ENCODE measurements at places on chromosomes 4 and X.

DNA sequence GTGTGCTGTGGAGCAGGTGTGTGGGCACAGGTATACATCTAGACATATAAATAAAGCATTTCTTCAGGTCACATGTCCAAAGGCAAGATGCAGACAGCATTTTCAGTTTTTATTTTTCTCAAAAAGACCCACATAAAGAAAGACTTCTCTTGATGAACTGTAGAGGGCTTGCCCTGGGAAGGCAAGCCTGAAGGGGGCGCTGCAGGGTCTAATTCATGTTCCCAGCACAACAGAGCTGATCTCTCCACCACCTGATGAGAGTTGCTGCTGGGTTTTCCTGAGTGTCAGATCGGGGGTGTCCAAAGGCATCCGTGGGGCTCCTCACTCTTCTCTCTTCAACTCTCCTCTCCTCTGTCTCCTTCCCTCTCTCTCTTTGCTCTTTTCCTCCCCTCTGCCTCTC lies 26.6 kb downstream of the ADRA2C start:
- DNase-seq: no peak

DNA sequence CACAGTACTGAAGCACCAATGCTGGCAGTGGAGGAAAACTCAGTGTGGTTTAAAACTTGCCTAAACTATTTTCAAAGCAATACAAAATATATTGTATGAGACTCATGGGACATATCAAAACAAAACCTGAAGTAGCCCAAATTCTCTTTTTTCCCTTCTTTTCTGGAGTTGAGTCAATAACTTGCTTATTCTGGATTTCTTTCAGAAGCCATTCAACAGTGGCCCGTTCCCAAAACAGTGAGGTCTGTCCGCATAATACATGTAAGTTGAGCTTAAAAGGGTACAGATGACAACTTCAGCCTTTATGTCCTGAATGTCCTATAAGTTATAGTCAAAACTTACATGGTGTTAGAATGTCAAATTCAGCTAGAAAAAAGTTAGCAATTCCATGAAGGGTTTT lies 100.8 kb downstream of the SHISA3 start:
- DNase-seq: no peak

- no peak for DNase-seq
Observed at GRCh38 chr4:176709417-176709816, 83.3 kb downstream of the VEGFC start.

GRCh38 chrX:153821066-153821465 lies 9.3 kb downstream of the PDZD4 start:
- DNase-seq: no peak

GRCh38 chrX:123263270-123263669 lies 79.2 kb downstream of the GRIA3 start:
- DNase-seq: no peak

GRCh38 chr4:33086331-33086925 lies 2366.3 kb downstream of the PCDH7 start:
- no peak for DNase-seq

- no peak for DNase-seq
Observed at GRCh38 chr4:25330905-25331808, 18.6 kb downstream of the ZCCHC4 start.

GRCh38 chr4:95526075-95526474 lies 22.7 kb downstream of the UNC5C start:
- no peak for DNase-seq

- DNase-seq: no peak
Observed at GRCh38 chr4:148893095-148893494, 450.9 kb upstream of the NR3C2 start.

GRCh38 chr4:183830438-183830985 lies 74.6 kb upstream of the STOX2 start:
- DNase-seq: no peak

GRCh38 chr4:163245044-163245728 lies 78.5 kb upstream of the NAF1 start:
- DNase-seq: no peak

- no peak for DNase-seq
Observed at GRCh38 chr4:186149872-186150271, 41.5 kb upstream of the CYP4V2 start.

DNA sequence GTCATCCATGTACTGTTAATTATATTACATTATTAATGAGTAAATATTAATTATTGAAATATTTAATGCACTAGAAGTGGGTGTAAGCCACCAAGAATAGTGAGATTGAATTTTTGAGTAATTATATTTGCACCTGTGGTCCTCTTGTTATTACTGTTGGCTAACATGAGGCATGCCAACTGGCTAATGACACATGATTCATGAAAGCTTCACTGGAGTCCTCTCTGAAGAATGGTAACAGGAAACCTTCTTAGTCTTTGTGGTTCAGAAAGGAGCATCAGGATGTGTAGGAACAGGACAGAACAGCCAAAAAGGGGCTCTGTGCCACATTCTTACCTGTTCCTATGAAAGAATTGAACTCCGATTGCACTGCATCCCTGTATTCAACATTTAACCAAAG lies 65.2 kb downstream of the SLC4A4 start:
- no peak for DNase-seq

DNA sequence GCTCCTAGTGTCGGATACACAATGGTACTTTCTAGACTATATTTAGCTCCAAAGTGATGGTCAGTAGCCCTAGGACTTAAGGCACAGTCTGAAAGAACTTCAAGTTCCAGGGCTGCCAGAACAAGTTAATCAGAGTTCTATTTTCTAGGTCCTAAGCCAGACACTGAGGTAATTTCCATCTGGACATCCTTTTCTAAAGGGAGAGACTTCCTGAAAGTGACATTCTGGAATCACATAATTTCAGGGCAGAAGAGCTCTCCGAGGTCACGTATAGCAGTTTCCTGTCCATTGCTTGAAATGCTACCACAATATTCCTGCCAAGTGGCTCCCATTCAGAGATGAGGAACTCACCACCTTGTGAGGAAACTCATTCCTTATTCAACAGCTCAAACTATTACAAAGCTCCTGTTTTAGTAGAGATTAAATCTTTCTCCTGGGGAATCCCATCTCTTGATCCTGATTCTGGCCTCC lies 117.9 kb downstream of the COL25A1 start:
- no peak for DNase-seq

DNA sequence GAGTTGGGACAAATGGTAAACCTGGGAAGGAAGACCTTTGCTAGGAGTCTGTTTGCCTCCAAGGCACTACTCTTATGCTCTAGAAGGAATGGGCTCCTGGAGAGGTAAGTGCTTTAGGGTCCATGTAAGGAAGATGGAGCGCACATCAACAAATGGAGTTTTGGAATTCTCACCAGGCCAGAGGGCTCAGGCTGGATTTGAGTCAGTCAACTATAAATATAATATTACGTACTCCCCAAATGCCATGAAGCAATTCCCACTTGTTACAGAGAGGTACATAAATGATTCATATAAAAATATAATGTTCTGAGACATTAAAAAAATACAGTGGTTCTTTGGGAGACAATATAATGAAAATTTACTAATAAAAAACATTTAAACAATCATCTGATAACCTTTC lies 1.6 kb upstream of the SLC9B1 start:
- DNase-seq: no peak

GRCh38 chr4:82352825-82353366 lies 20.9 kb downstream of the HNRNPD start:
- DNase-seq: no peak

GRCh38 chr4:98739751-98740150 lies 81.3 kb upstream of the TSPAN5 start:
- DNase-seq: no peak

DNA sequence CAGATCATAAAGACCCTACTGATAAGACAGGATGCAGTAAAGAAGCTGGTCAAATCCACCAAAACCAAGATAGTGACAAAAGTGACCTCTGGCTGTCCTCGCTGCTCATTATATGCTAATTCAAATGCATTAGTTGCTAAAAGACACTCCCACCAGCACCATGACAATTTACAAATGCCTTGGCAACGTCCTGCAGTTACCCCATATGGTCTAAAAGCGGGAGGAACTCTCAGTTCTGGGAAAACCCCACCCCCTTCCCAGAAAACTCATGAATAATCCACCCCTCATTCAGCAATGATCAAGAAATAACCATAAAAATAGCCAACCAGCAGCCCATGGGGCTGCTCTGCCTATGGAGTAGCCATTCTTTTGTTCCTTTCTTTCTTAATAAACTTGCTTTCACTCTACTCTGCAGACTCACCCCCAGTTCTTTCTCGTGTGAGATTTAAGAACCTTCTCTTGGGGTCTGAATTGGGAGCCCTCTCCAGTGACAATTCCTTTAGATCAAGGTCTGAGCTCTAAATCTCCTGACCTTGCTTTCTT lies 217.1 kb upstream of the STS start:
- no peak for DNase-seq

GRCh38 chr4:127555106-127555505 lies 77.7 kb upstream of the INTU start:
- DNase-seq: no peak

GRCh38 chrX:19698122-19698521 lies 182.8 kb upstream of the MAP3K15 start:
- no peak for DNase-seq

GRCh38 chr4:24245491-24245820 lies 338.9 kb downstream of the DHX15 start:
- no peak for DNase-seq

- DNase-seq: no peak
Observed at GRCh38 chr4:81314196-81314896, 99.3 kb upstream of the PRKG2 start.
